GOT3 (cell line): ENCODE measurements at places on chromosomes 2 and 18.

DNA sequence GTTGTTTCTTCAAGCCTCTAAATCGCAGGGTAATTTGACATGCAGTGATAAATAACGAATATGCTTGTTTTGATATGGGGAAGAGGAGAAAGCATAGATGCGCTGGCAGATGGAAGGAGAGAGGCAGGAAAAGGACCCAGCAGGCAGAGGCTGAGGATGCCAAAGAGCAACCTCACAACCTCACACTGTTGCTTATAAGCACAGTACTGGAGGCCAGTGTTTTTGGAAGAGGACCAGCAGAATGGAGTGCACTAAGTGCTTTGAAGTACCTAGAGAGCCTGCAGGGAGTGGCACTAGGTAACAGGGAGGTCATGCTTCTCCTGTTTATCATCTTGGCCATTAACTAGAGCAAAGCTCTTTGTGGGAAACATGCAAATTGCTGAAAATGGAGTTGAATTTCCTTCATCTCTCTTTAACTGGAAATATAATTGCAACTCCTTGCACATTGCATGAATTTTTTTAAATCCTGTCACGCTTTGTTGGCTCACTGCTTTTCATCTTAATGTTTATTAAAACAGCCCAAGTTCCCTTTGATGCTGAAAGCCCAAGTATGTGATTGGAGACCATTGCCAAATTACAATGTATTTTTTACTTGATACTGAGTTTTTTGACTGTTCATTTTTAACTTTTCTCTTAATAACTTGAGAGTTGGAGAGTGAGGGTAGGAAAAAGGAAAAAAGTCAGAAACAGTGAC, 236.4 kb downstream of the LRRTM1 start:
- DNase-seq = no peak

DNA sequence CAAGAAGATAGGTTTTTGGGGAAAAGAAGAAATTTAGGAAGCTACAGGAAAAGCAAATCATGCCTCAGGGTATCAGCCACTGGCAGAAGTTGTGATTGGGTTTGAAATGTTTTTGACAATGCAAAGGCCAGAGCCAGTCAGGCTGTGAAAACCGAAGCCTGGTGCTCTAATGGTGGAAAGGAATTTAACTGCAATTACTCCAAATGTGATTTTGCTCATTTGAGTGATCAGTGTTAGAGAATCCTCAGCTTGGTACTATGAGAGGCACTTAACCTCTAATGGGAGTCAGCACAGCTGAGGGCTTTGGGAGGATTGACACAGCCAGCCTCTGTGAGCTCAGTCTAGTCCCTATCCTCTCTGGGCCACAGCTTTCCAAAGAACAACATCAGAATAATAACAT, 176.5 kb downstream of the LRRTM1 start:
- DNase-seq = no peak

DNA sequence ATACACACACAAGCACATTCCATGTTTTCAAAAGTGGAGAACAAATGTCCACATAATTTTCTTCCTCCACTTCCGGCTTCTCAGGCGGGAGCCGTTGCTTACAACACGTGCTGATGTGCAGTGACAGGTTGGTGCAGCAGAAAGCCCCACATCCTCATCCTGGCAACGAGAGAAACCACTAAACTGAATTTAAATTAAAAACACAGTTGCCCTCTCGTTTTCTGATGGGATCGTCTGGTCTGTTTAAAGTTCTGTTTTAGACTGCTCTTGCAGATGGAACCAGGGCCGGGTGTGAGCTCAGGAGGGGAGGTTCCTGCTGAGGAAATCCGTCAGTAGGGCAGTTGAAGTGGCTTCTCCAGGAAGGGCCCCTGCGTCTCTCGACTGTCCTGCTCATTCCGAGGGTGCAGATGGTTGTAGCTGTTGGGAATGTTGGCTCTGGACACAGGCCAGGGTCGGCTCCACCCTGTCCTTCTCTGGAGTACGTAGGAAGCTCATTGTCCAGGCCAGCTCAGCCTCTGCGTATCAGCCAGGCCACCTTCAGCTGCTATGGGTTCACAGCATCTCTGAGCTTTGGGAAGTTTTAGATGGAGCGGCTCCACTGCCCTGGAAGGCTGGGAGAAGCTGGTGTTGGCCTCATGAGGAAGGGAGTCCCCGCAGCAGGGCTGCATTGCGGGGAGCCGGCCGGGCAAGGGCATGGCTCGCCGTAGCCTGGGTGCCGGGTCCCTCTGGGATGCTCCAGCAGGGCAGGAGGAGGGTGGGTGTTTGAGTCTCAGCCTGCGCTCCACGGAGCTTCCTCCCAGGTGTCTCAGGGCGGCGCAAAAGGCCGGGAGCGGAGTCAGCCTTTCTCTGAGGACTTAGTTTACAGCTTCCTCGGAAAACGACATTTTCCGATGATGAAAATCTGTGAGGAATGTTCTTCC, 58.3 kb downstream of the NFATC1 start:
- no peak for DNase-seq

DNA sequence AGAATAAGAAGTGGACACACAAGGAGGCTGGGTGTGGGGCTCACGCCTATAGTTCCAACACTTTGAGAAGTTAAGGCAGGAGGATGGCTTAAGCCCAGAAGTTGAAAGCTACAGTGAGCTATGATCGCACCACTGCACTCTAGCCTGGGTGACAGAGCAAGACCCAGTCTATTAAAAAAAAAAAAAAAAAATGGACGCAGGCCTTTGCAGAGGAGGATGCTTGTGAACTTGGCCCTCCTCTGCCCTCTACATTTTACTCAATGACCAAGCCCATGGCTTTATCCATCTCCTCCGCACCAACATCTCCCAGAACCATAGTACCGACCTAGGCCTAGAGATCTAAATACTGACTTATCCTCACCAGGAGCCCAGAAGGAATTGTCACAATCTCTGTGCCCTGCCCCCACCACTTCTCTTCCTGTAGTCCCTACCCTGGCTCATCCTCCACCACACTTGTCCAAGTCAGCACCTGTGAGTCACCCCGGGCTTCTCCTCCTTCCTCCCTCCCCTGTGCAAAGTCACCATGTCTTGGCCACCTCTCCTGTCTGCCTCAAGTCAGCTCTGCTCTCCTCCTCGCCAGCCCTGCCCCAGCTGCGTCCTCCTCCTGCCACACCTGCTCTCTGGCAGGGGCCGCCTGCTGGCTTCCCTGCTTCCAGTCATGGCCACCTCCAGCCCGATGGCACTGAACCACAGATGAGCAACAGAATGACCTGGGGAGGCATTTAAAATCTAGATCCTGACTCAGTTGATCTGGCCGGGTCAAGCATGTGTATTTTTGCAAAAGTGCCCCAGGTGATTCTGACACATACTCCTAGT, 35.8 kb upstream of the ASPRV1 start:
- DNase-seq = no peak

DNA sequence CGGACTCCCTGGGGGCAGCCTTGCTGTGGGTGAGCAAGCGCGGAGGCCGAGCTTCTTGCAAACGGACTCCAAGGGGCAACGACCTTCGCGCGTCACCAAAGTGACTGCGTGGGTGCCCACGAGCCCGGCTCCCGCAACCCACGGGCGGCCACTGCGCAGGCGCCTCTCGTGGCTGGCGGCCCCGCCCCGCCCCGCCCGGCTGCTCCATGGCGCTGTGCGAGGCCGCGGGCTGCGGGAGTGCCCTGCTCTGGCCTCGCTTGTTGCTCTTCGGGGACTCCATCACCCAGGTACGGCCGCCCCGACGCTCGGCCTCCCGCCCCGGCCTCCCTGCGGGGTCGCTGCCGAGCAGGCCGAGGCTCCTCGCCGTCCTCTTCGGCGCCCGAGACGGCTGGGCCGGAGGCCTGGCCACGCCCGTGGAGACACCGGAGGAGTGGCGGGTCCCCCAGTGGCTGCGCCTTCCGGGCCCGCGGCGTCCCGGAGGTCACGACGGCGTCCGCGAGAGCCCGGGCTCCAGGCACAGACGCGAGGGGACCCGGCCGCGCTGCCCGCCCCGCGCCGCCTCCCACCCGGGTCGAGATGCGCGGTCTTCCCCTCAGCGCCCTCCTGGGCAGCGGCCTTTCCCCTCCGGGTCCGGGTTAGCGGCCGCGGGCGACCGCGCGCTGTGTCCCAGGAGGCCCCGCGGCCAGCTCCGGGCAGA, at the start of gene IAH1:
TSS of gene IAH1 (plus strand) at position 191 of the 697 bp plus-strand sequence. CDS start at position 207, 16 bp downstream.
- DNase-seq = no peak

- DNase-seq = no peak
These were observed 142.3 kb upstream of the ZFP36L2 start for GRCh38 chr2:43368483-43369385.

GRCh38 chr2:133426791-133427190, 141.5 kb downstream of the NCKAP5 start:
- no peak for DNase-seq
